ENCODE measurements at places on chromosomes 11 and 22.

DNA sequence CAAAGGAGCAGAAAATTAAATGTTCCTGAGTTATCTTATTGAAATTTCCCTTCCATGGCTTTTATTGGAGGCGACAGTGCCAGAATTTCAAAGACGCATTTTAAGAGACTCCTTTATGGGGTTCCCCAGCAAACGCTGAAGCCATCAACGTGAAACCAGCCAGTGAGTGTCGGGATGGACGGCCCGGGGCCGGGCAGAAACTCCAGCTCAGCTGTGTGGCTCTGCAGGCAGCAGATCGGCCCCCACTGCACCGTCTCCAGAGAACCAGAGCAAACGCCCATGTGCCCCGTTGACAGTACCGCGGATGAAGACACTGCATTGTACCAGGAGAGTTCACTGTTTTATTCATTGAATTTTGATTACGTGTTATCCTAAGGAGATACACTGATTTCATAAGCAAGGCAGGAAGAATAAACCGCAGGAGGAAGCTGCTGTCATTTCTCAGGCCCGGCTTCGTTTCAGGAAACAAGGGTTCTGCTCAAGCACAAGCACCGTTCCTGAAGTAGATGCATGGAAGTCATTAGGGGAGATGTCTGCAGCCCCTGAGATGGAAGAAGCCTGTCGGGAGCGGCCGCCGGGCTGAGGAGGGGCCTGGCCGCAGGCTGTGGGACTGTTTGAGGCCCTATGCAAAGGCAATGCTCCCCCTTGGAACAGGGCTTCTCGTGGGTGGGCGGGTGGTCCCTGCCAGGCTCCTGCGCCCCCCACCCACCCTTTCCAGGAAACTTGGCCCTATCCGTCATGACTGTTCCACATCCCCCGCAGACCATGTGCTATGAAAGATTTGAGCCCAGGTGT lies 639.7 kb downstream of the TBC1D22A start:
- no peak for DNase-seq

DNA sequence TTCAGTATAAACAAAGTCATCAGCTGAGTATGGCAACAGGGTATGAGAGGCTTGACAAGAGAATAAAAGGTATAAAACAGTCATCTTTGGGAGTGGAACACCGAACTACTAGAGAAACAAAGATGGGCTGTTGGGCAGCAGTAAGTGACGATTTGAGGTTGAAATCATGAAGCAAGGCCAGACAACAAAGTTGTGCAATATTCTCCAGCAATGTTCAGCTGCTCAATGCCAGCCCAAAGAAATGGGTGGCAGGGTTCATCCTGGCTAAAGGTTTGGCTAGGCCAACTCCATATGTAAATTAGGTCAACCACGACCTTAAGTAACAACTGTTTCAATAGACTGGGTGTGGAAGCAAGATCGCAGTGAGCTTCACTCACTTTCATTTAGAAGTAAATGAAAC lies 6.2 kb downstream of the APIP start:
- DNase-seq: peak; percentile 41

DNA sequence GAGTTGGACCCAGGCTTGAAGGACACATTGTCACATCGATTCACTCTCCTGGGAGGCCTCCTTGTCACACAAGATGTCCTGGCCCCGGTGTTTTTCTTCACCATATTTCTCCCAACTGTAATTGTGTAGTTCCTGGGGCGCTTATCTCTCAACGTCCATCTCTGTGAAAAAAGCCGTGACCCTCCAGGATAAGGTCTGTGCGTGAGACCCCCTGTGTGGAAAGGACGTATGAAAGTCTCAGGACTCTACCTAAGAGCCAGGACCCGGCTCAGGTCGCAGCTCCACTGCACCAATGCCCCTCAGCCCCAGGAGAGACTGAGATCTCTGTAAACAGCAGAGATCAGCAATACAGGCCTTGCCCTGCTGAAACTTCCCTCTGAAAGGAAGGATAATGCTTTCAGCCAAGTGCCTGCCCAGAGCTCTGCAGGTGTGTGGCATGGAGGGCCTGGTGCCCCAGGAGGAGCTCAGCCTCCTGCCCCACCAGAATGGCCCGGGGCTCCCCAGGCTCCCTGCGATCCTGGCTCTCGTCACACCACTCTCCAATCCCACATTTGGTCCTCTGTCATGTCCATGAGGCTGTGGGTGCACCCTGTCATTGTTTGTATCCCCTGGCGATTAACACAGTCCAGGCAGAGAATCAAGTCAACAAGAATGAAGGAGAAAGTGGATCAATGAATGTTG lies 119.2 kb upstream of the TMEM45B start:
- no peak for DNase-seq

DNA sequence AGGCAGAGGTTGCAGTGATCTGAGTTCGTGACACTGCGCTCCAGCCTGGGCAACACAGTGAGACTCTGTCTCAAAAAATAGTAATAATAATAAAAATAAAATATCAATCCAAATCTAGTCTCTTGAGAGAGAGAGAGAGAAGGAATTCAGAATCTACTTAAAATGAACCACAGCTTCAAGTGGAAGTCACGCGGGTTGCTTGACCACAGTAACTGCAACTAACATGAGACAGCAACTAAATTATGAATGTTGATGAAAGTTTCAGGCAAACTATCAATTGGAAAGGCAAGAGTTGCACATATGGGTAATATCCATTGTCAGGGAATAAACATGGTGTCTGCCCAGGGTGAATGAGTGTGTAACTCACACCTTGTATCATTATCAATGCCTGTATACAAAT lies 12.5 kb downstream of the POU2AF2 start:
- no peak for DNase-seq
